ENCODE measurements at places on chromosomes 3 and 15. TPM values are rescaled to one million over a fixed set of nuclear protein-coding genes. Genes with fewer than 3 reads are reported as not detected.

Gene PTH1R
- not detected for total RNA-seq

Gene RBM15B
- total RNA-seq, result 30.7 TPM

Gene DALRD3
- total RNA-seq, result 25.4 TPM

Gene DLEC1
- total RNA-seq, result 0.26 TPM

Gene CCDC51
- total RNA-seq, result 16.3 TPM

Gene OIP5
- 22.8 TPM for total RNA-seq

Gene PIGZ
- total RNA-seq, result 1.9 TPM

Gene SKOR1
- 0.32 TPM for total RNA-seq

Gene ZKSCAN7
- 2.9 TPM for total RNA-seq

Gene SNTN
- total RNA-seq, result not detected

GRCh38 chr3:10744098-10744465 lies 71.9 kb upstream of the SLC6A11 start:
- H3K4me1 ChIP-seq, result no peaks in the 10 kb centered on the region
- peaks cover 3% of the 10 kb centered on the region for H3K27me3 ChIP-seq
- H3K36me3 ChIP-seq, result no peaks in the 10 kb centered on the region
- H3K4me3 ChIP-seq, result no peak overlapping the region
- peak; percentile 54 for DNase-seq

GRCh38 chr15:34018021-34018645 lies 20.9 kb downstream of the AVEN start:
- H3K36me3 ChIP-seq, result peaks cover 10% of the 10 kb centered on the region
- DNase-seq, result peak; percentile 86
- peaks cover 20% of the 10 kb centered on the region for H3K4me1 ChIP-seq
- peaks cover 20% of the 10 kb centered on the region for H3K27me3 ChIP-seq

- peak overlapping the region; percentile 89 for H3K27ac ChIP-seq
- peak; percentile 46 for DNase-seq
- H3K27me3 ChIP-seq, result no peaks in the 10 kb centered on the region
- peak overlapping the region; percentile 34 for H3K4me3 ChIP-seq
- peaks cover 13% of the 10 kb centered on the region for H3K36me3 ChIP-seq
- H3K4me1 ChIP-seq, result peaks cover 33% of the 10 kb centered on the region
Observed at GRCh38 chr15:68208636-68209240, 3.6 kb upstream of the CALML4 start.

GRCh38 chr3:186979852-186980251 lies 49.5 kb downstream of the ST6GAL1 start:
- H3K4me3 ChIP-seq, result no peak overlapping the region
- H3K27ac ChIP-seq, result no peak overlapping the region
- H3K4me1 ChIP-seq, result no peaks in the 10 kb centered on the region
- no peak for DNase-seq
- peaks cover 52% of the 10 kb centered on the region for H3K36me3 ChIP-seq

GRCh38 chr3:99765042-99765942 lies 52.4 kb upstream of the CMSS1 start:
- no peaks in the 10 kb centered on the region for H3K36me3 ChIP-seq
- H3K4me1 ChIP-seq, result no peaks in the 10 kb centered on the region
- no peak for DNase-seq
- H3K27me3 ChIP-seq, result peaks cover 3% of the 10 kb centered on the region

- no peak overlapping the region for H3K27ac ChIP-seq
- H3K4me1 ChIP-seq, result no peaks in the 10 kb centered on the region
- no peak for DNase-seq
- no peaks in the 10 kb centered on the region for H3K36me3 ChIP-seq
Observed at GRCh38 chr3:164465172-164465571, 613.1 kb downstream of the SI start.

- no peak overlapping the region for H3K4me3 ChIP-seq
- H3K4me1 ChIP-seq, result no peaks in the 10 kb centered on the region
- DNase-seq, result no peak
- no peaks in the 10 kb centered on the region for H3K36me3 ChIP-seq
- H3K27me3 ChIP-seq, result peaks cover 30% of the 10 kb centered on the region
- no peak overlapping the region for H3K27ac ChIP-seq
Observed at GRCh38 chr3:2097641-2098191, 950 bp upstream of the CNTN4 start.

- H3K27ac ChIP-seq, result no peak overlapping the region
- no peak overlapping the region for H3K4me3 ChIP-seq
- H3K36me3 ChIP-seq, result peaks cover 4% of the 10 kb centered on the region
- DNase-seq, result no peak
Observed at GRCh38 chr15:28085489-28086174, 13.5 kb downstream of the OCA2 start.

DNA sequence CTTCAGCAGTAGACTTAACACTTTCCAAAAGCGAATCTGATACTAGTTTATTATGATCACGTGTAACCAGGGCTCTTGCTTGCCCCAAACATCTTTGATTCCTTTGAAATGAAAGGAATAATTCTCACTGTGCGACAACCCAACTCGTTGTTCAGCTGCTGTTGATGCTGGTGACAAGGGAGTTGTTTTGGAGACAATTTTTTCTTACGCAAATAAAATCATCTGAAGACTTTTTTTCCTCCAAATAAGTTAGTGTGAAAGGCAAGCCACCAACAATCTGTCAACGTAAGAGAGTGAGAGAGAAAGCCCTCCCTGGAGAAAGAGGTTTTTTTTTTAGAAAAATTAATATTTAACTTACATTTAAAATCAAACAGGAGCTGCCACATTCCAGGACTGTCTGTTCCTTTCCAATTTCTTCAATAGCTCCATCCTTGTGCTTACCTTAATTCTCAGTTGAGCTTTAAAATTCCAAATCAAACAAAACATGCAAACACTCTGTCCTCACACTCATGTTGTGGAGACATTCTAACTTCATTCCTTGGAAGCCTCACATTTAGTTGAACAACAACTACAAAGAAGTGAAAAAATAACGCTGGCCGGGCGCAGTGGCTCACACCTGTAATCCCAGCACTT lies 4.9 kb upstream of the P3H2 start:
- no peak overlapping the region for H3K27ac ChIP-seq
- no peaks in the 10 kb centered on the region for H3K36me3 ChIP-seq
- no peak overlapping the region for H3K4me3 ChIP-seq
- H3K4me1 ChIP-seq, result no peaks in the 10 kb centered on the region
- peaks cover 22% of the 10 kb centered on the region for H3K27me3 ChIP-seq

DNA sequence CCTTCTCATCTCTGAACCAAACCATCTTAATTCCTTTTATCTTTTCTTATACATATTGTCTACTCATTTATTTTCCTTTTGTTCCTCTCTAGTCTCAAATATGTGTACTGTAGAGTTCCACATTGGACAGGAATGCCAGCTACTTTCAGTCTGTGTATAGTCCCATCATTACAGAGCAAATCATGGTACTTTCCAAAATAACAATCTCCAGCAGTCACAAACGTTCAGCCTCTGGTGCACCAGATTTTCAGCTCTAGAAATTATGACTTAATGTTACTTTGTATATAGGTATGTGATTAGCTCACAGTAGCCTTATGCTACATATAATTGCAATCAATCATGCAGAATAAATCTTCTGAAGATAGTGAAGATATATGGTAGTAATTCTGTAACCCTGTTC lies 32.5 kb upstream of the TM4SF4 start:
- H3K27me3 ChIP-seq, result no peaks in the 10 kb centered on the region
- H3K36me3 ChIP-seq, result no peaks in the 10 kb centered on the region
- H3K4me1 ChIP-seq, result no peaks in the 10 kb centered on the region
- H3K27ac ChIP-seq, result no peak overlapping the region

DNA sequence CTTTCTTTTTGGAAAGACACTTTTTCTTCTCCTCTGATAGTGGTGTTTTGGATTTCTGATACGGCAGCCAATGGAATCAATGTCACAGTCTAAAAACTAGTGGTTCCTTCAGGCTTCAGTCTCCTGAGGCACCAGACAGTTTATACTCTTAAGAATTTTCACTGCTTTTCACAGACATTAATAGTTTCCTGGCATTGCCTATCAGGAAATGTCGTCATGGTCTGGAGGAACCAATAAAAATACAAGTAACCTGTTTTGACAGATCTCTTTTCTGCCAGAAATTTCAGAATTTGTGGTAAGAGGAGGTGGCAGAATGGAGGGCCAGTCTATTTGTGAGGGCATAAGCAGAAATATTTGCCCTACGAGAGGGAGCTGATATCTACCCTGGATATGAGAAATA lies 44.8 kb downstream of the FILIP1L start:
- no peak for DNase-seq
- peaks cover 36% of the 10 kb centered on the region for H3K36me3 ChIP-seq
- peak overlapping the region; percentile 23 for H3K27ac ChIP-seq
- H3K4me3 ChIP-seq, result no peak overlapping the region
- H3K27me3 ChIP-seq, result no peaks in the 10 kb centered on the region

DNA sequence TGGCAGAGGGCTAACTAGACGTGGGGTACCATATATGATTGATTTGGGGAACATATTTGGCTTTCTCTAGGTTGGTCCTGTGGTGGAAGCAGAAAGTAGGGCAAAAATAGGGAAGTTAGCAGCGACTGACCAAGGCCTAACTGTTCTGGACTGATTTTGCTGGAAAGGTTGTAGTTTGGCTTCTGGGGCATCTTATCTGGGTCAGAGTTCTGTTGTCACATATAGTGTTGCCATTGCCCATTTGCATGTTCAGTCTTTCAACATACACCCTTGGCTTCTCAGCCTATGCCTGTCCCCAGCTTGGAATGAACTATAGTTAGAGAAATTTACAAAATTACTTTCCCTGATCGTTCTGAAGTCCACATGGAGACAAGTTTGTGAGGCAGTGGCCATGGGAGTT lies 426.5 kb downstream of the TBC1D5 start:
- peaks cover 7% of the 10 kb centered on the region for H3K36me3 ChIP-seq
- no peak overlapping the region for H3K4me3 ChIP-seq
- no peak overlapping the region for H3K27ac ChIP-seq
- no peaks in the 10 kb centered on the region for H3K27me3 ChIP-seq
- DNase-seq, result no peak
- H3K4me1 ChIP-seq, result no peaks in the 10 kb centered on the region

DNA sequence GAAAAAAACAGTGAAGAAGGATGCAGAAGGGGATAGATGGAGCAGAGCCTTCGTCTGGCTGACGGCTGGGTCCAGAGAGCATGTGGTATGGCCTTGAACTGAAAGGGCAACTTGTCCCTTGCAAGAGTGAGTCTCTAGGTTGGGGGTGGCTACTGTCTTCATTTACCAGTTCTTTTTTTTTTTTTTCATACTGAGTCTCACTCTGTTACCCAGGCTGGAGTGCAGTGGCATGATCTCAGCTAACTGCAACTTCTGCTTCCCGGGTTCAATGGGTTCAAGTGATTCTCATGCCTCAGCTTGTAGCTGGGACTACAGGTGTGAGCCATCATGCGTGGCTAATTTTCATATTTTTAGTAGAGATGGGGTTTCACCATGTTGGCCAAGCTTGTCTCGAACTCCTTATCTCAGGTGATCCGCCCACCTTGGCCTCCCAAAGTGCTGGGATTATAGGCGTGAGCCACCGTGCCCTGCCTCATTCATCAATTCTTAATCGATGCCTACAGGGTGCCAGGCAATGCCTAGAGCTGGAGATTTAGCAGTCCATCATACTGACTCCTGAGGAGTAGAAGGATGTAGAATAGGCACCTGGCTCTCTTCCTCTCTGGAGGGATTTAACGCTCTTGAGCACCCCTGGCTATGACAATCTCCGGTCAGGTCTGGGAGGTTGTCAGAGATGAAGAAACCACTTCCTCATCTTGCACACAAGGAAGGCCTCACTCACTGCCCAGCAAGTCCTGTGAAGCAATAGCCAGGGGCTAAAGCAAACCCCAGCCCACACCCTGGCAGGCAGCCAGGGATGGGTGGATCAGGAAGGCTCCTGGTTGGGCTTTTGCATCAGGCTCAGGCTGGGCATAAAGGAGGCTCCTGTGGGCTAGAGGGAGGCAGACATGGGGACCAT lies at the start of gene CAMP:
TSS of gene CAMP (plus strand) at position 880 of the 898 bp plus-strand sequence. CDS start at position 897, 17 bp downstream.
- H3K27me3 ChIP-seq, result no peaks in the 10 kb centered on the region
- no peak within 1 kb of the TSS for H3K4me3 ChIP-seq
- no peak for DNase-seq
- no peaks in the 10 kb centered on the region for H3K36me3 ChIP-seq

GRCh38 chr15:70238917-70239316 lies 141.2 kb upstream of the TLE3 start:
- peaks cover 83% of the 10 kb centered on the region for H3K4me1 ChIP-seq
- H3K27me3 ChIP-seq, result peaks cover 12% of the 10 kb centered on the region
- H3K36me3 ChIP-seq, result no peaks in the 10 kb centered on the region

DNA sequence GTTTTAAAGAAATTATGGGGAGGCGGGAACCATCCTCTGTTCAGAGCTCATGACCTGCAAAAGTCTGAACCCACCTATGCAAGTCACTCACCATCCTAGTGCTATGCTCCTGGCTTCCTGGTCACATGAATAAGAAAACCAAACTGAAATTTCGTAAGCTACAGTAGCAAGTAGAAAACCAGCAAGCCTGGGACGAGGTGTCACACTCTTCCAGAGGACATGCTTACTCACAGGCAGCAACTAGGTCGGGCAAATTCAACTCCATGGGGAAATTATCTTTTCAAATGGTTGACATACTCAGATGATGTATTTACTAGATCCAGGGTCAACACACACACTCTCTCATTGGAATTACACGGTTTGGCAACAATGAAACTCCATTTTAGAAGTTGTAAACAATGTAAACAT lies 31.3 kb downstream of the LDHAL6B start:
- no peak for DNase-seq
- no peak overlapping the region for H3K4me3 ChIP-seq
- H3K27me3 ChIP-seq, result peaks cover 4% of the 10 kb centered on the region
- H3K4me1 ChIP-seq, result peaks cover 14% of the 10 kb centered on the region
- peaks cover 20% of the 10 kb centered on the region for H3K36me3 ChIP-seq

- H3K4me3 ChIP-seq, result no peak overlapping the region
- H3K36me3 ChIP-seq, result no peaks in the 10 kb centered on the region
- H3K27me3 ChIP-seq, result no peaks in the 10 kb centered on the region
- H3K27ac ChIP-seq, result no peak overlapping the region
Observed at GRCh38 chr3:164418414-164418813, 659.9 kb downstream of the SI start.

DNA sequence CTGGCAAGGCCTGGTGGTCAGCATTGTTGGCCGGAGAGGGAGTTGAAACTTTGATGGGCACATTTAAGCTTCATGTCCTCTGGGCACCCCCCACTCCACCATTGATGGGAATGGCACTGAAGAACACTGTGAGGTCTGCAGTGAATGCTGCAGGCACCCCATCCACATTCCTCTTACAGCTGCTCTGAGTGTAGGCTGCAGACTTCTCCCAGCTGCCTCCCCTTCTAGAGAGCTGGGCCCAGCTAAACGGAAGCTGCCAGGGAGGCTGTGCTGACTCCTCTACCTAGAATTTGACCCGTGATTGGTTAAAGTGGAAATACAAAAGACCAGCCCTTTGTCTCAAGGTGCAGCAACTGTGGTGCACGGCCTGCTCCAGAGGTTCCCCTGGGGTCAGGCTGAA lies 10.6 kb downstream of the TMEM158 start:
- peaks cover 39% of the 10 kb centered on the region for H3K27me3 ChIP-seq
- no peaks in the 10 kb centered on the region for H3K36me3 ChIP-seq
- no peak overlapping the region for H3K27ac ChIP-seq
- peaks cover 17% of the 10 kb centered on the region for H3K4me1 ChIP-seq
- H3K4me3 ChIP-seq, result no peak overlapping the region
- no peak for DNase-seq
